Progenitor cell of endocrine pancreas (in vitro differentiated cells): ENCODE measurements at places on chromosomes 5 and 9.

DNA sequence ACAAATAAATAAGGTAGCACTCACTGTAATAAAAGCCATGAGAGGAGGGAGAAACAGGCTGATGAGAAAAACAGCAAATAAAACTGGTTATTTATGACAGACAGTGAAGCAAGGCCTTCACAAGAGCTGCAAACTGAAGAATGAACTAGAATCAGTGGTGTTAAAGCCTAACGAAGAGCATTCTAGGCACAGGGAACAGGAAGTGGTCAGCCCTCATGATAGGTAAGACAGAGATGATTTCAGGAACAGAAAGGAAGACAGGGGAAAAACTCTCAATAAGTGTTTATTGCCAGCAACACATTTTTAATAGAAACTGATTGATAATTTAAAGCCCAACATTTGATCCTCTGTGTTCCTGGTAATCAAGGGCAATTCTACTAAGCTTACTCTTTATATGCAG is 124.5 kb downstream of the EDIL3 start:
- no peak overlapping the region for H3K27ac ChIP-seq
- no peaks in the 10 kb centered on the region for H3K36me3 ChIP-seq
- DNase-seq = no peak

GRCh38 chr9:131039129-131039954 is 30.4 kb downstream of the LAMC3 start:
- DNase-seq = no peak
- no peak overlapping the region for H3K27ac ChIP-seq
- H3K4me3 ChIP-seq = no peak overlapping the region
- H3K36me3 ChIP-seq = no peaks in the 10 kb centered on the region
- H3K27me3 ChIP-seq = peaks cover 16% of the 10 kb centered on the region

DNA sequence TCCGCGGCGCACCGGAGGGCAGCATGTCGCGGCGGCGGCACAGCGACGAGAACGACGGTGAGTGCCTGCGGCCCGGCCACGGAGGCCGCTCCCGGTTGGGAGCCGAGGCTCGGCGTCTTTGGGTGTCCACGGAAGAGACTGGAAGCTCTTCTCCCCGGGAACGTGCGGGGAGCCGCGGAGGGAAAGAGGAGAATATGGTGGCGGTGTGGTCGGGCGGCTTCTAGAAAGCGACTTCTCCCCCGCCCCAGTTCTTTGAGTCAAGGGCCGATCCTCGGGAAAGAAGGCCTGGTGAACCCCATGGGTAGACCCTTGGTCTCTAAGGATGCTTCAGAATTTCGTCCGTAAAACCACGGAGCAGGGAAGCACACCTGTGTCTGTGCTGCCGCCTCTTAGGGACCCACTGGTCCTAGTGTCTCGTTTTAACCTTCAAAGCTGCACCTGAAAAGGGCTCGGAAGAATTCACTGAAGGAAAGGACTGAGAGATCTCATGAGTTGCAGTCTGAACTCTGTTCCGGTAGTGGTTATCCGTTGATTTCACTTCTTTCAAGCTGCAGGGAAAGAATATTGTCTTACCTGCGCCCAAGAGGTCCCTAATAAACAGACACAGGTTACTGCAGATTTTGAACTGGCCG is 354 bp downstream of the NCBP1 start:
- H3K4me1 ChIP-seq = peaks cover 38% of the 10 kb centered on the region
- H3K4me3 ChIP-seq = peak overlapping the region; percentile 94
- no peaks in the 10 kb centered on the region for H3K36me3 ChIP-seq
- no peak for DNase-seq
- H3K27ac ChIP-seq = peak overlapping the region; percentile 100
- H3K27me3 ChIP-seq = no peaks in the 10 kb centered on the region

GRCh38 chr5:88483964-88484672 is 215.5 kb upstream of the TMEM161B start:
- H3K27ac ChIP-seq = no peak overlapping the region
- H3K36me3 ChIP-seq = no peaks in the 10 kb centered on the region
- no peak overlapping the region for H3K4me3 ChIP-seq
- peaks cover 34% of the 10 kb centered on the region for H3K4me1 ChIP-seq

DNA sequence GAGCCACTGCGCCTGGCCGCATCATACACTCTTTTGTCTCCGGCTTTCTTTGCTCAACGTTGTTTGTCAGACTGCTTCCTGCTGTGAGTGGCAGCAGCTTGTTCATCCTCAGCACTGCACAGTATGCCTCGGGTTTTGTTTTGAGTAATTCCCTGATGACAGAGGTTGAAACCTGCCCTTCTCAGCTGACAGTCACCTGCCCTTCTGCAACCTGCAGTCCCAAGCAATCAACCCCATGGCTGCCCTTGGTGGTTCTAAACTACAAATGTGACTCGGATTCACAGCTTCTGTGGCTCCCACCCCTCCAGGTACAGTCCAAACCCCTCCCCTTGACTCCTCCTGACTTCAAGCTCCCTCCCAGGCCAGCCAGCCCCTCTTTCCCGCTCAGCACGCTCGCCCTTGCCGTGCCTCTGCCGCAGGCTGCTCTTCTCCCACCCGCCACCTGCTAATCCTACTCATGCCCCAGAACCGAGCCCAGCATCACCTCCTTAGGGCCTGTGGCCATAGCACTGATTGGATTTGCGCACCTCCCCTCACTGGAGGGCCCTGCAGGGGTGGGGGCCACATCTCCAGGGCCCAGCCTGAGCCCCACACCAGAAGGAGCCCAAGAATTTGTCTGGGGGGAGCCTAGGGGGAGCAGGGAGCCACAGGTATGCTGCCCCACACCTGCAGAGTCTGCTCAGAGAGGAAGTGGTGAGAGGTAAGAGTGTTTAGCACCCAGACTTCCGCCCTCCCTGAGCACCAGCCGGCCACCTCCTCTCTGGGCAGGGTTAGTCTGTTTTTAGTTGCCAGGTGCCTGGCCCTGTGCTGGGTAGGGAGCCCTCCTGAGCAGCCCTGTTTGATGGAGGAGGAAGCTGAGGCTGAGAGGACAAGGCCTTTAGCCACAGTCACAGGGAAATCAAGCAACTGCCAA is 10.1 kb downstream of the EEIG1 start:
- no peaks in the 10 kb centered on the region for H3K36me3 ChIP-seq
- H3K27me3 ChIP-seq = no peaks in the 10 kb centered on the region
- peak overlapping the region; percentile 19 for H3K27ac ChIP-seq
- H3K4me1 ChIP-seq = peaks cover 23% of the 10 kb centered on the region
- H3K4me3 ChIP-seq = no peak overlapping the region

DNA sequence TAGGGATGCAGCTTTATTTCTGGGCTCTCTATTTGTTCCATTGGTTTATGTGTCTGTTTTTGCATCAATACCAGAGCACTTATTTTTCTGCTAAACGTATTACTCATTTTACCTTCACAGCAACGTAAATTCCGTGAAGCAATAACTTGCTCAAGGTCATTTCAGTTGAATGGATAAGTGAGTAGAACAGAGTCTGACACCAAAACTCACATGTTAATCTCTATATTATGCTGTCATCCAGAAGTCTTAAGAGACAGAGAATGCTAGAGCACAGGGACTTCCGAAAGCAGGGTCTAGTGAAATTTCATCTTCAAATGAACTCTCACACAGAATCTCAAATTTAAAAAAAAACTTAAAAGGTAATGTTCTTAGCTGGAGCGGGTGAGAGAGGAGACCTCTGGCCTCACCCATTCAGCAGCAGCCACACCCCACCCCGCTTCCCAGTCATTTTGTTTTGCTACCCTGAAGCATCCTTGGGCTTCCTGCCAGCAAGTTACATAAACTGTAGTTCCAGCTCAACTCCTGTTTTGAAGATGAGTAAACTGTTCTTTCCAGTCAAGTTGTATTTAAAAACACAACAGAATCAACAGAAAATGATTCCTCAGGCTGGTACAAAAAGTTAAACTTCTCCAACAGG is 69.3 kb downstream of the TRIM36 start:
- no peaks in the 10 kb centered on the region for H3K36me3 ChIP-seq
- no peak overlapping the region for H3K4me3 ChIP-seq
- DNase-seq = no peak
- H3K4me1 ChIP-seq = no peaks in the 10 kb centered on the region
- H3K27ac ChIP-seq = no peak overlapping the region

- peaks cover 22% of the 10 kb centered on the region for H3K4me1 ChIP-seq
- DNase-seq = peak; percentile 30
- H3K27me3 ChIP-seq = no peaks in the 10 kb centered on the region
- peak overlapping the region; percentile 96 for H3K27ac ChIP-seq
- H3K4me3 ChIP-seq = peak overlapping the region; percentile 90
- H3K36me3 ChIP-seq = peaks cover 8% of the 10 kb centered on the region
Observed at GRCh38 chr5:108380531-108381349, 1.2 kb downstream of the FBXL17 start.

DNA sequence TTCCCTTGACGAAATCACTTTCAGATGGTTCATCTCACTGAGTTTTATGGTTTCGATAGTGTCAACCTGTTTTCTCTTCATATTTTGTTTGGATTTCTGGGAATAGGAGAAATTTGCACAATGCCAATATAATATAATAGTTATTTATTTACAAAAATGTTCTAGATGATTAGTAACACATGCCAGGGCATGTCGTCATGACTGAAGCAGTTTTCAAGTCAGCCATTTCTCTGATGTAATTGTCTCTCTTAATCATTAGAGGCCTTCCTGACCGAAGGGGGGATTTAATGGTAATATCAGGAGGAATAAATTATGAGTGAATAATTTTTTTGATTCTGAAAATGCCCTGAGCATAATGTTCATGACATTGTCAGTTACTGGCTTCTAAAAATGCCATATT is 246.5 kb upstream of the ATP10B start:
- no peaks in the 10 kb centered on the region for H3K36me3 ChIP-seq
- H3K27ac ChIP-seq = no peak overlapping the region
- H3K27me3 ChIP-seq = no peaks in the 10 kb centered on the region
- peaks cover 25% of the 10 kb centered on the region for H3K4me1 ChIP-seq
- no peak for DNase-seq
- no peak overlapping the region for H3K4me3 ChIP-seq

DNA sequence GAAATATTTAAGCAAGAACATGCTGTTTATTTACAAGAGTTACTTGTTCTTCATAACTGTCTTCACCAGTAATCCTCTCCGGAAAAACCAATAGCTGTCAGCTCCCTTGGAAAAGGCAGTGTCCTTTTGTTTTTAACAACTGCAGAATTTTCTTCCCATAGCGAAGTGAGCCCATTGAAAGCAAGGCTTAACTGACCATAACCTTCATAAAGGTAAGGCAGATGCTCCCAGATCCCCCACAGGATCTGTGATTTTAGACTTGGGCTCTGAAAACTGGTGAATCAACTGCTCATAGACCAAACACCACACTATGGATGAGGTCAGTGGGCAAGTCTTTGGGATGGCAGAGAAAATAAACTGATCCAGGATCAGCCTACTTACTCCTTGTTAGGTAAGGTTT is 155.0 kb downstream of the GLIS3 start:
- DNase-seq = no peak
- H3K27me3 ChIP-seq = no peaks in the 10 kb centered on the region
- H3K4me3 ChIP-seq = no peak overlapping the region

DNA sequence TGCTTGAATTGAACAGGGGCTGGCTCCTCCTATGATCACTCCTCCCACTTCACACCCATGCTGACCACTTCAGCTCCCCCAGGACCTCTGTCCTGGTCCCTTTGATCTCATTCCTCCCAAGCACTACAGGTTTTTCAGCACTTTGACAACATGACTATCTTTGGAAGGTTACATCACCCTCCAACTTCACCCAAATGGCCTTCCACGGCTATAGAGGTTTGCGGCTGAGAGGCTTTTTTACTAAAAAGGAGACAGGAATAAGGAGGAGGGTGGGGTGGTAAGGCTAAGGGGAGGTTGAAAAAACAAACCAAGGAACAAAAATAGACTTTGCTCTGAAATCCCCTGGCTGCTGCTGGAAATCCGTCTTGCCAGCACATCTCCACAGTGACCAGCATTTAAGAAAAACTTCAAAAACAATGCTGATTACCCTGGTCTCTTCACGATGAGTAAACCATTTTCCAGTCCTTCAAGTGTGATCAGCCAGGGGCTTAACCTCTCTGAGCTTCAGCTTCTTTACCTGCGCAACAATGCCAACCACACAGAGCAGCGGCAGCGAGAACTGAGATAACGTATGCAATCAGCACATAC is 102.7 kb downstream of the DPYSL3 start:
- no peak overlapping the region for H3K4me3 ChIP-seq
- peaks cover 6% of the 10 kb centered on the region for H3K4me1 ChIP-seq
- H3K27ac ChIP-seq = peak overlapping the region; percentile 77
- H3K27me3 ChIP-seq = no peaks in the 10 kb centered on the region
- peaks cover 18% of the 10 kb centered on the region for H3K36me3 ChIP-seq

GRCh38 chr5:128966375-128966774 is 1.1 kb downstream of the SLC27A6 start:
- H3K4me1 ChIP-seq = peaks cover 4% of the 10 kb centered on the region
- H3K36me3 ChIP-seq = no peaks in the 10 kb centered on the region
- H3K27me3 ChIP-seq = peaks cover 31% of the 10 kb centered on the region
- no peak for DNase-seq
- peak overlapping the region; percentile 76 for H3K4me3 ChIP-seq

- peaks cover 3% of the 10 kb centered on the region for H3K36me3 ChIP-seq
- H3K27ac ChIP-seq = no peak overlapping the region
- H3K4me3 ChIP-seq = no peak overlapping the region
- peaks cover 4% of the 10 kb centered on the region for H3K4me1 ChIP-seq
Observed at GRCh38 chr5:60604771-60605170, 95.2 kb downstream of the DEPDC1B start.

DNA sequence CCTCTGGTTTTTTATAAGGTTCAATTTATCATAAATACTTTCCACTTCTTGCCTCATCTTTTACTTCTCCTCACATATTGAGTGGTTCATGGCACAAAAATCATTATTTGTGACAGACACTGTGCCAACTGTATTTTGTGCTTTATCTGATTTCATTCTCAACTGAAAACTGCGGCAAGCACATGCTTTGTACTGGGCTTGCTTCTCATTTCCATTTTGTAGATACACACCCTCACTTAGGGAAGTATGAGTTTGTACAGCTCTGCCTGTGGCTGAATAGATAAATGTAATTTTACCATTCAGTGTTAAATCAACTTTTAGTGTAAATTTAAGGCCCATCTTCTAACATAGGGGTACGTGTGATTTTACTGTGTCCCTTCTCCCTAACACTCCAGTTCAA is 83.6 kb downstream of the ANXA2R start:
- no peaks in the 10 kb centered on the region for H3K36me3 ChIP-seq
- no peaks in the 10 kb centered on the region for H3K27me3 ChIP-seq
- H3K27ac ChIP-seq = no peak overlapping the region
- no peak overlapping the region for H3K4me3 ChIP-seq
- DNase-seq = no peak

DNA sequence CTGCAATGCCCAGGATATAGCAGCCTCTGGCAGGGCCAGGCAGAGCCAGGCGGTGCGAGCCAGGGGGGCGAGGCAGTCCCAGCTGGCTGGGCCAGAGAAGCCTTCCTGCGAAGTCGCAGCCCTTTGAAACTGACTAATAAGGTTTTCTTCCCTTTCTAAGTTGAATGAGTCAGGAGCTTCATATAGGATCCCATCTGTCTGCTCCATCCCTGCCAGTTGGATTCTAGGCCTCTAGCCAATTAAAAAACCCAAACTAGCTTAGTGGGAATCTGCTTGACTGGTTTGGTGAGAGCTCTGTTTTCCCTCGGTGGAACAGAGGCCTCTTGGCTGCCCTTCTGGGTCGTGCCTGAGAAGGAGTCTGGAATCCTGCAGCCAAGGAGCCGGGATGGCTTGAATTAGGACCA is 70.1 kb upstream of the RAPGEF1 start:
- no peak overlapping the region for H3K27ac ChIP-seq
- H3K27me3 ChIP-seq = peaks cover 17% of the 10 kb centered on the region
- H3K4me3 ChIP-seq = no peak overlapping the region
- no peaks in the 10 kb centered on the region for H3K36me3 ChIP-seq
- peaks cover 32% of the 10 kb centered on the region for H3K4me1 ChIP-seq
